CD4-positive, alpha-beta T cell treated with Interleukin-10 for 1 hour (primary cell): ENCODE measurements at places on chromosomes 7 and 10.

- DNase-seq: no peak
Observed at GRCh38 chr7:16660702-16661464, 14.9 kb downstream of the BZW2 start.

- DNase-seq: no peak
Observed at GRCh38 chr7:28102797-28103196, 77.8 kb downstream of the JAZF1 start.

- DNase-seq: no peak
Observed at GRCh38 chr10:18216482-18216881, 76.3 kb downstream of the CACNB2 start.

DNA sequence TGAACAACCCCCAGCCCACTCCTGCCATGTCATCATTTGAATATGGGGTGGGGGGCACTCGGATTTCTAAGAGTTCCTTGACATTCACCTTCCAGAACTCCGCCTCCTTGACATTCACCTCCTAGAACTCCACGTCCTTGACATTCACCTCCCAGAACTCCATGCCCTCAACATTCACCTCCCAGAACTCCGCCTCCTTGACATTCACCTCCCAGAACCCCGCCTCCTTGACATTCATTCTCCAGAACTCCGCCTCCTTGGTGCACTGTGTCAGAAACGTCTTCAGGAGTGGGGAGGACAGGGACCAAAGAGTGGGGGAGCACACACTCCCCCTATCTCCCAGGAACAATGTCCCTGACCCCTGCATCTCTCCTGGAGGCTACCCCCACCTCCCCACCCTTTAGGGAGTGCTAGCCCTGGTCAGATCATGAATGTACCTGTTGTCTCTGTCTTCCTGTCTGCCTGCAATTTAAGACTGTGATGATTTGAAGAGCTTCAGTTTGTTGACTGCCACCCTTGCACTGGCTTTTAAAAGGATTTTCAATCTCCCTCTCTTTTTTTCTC is 110.1 kb downstream of the NPTX2 start:
- no peak for DNase-seq
